EL (cell line): ENCODE measurements at places on chromosomes 12 and 14.

DNA sequence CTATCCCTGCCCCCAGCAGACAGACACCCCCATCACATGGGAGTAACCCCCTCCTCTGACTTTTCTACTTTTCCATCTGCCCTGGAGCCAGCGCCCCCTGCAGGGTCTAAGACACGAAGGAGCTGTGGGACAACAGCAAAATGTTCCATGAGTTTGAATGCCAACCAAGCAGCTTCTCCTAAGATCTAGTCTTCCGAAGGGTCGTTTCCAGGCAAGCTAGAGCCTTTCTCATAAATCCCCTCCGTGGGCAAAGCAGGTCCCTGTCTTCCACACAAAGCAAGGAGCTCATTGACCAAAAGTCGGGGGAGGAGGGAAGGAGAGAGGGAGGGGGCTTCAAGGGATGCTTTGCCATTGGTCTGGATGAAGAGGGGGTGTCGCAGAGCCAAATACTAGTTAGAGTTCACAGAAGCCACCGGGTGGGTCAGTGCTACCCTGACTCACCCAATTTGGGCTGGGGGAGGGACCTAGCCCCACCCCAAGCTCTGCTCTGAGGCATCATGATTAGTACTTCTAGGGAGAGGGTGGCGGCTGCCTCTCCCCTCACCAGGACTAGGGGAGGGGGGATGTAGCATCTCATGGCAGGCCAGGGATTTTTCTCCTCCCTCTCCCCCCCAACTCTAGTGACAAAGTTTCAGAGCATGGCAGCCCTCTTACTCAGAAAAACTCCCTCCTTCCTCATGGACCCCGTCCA is 1.6 kb downstream of the MSI1 start:
- peak; percentile 18 for DNase-seq

DNA sequence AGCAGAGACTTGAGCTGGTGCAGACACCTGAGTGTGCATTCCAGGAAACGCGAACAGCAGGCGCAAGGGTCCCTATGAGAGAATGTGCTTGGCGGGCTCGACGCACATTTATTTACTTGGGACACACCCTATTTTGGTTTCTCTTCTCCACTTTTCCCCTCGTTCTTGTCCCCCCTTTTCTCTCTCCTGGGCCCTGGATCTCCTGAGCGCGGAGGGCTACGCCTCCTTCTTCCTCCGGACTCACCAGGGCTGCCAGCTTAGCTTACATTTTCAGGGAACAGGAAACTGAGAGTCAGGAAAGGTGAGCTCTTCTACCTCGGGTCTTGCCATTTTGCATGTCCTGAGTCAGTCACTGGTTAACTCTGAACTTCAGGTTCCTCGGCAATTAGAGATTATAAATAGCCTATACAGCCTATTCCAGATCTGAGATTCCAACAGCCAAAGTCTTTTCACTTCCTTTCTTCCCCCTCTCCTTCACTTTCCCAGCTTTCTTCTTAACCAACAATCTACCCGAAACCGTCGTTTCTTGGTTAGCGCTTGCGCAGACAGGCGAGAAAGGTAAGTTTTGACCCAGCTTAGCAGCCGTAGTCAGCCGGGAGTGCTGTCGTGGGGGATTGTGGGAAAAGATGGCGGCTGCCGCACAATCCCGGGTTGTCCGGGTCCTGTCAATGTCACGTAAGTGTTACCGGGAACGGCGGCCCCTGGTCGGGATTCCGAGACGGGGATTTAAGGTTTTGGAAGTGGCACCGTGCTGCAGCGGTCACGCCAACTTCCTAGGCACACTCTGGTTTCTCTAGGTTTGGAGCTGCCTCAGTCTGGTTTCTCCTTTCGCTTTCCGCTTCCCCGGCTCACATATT is at the start of the genes AKAP3 and NDUFA9:
Gene AKAP3, minus strand, starts transcription at position 551 of the 857 bp plus-strand sequence. CDS start 10,855 bp downstream, outside the sequence.
Gene NDUFA9, plus strand, starts transcription at position 614 of the 857 bp plus-strand sequence. Its CDS starts 13 bp downstream, at position 627.
- DNase-seq, result peak; percentile 82

DNA sequence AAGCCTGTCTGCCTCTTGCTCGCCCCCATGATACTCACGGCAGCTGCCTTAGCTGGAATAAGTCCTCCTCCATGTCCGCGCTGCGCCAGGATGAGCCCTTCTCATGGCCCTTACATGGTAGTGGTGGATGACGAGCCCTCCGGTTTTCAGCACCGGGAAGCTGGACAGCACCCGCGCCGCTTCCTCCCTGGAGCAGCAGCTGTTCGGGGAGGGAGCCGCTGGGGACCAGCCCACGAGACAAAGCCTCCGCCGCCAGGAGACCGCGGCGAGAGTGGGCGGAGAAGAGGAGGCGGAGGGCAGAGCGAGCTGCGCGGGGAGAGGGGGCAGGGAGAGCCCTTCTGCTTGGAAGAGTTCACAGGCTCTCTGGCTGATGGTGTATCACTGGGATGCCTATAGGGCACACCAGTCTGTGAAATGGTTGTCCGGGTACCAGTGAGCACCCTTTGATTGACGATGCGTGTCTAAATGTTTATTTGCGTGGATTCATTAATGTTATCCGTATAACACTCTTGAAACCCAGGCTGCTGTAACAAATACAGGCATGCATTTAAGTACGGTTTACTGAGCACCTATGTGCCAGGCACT is at the start of gene SVOP:
Gene SVOP, minus strand, starts transcription at position 273 of the 585 bp plus-strand sequence. Its CDS starts 200 bp downstream, at position 73.
- peak; percentile 70 for DNase-seq

- DNase-seq, result no peak
Observed at GRCh38 chr14:53228966-53229365, 75.8 kb upstream of the DDHD1 start.

DNA sequence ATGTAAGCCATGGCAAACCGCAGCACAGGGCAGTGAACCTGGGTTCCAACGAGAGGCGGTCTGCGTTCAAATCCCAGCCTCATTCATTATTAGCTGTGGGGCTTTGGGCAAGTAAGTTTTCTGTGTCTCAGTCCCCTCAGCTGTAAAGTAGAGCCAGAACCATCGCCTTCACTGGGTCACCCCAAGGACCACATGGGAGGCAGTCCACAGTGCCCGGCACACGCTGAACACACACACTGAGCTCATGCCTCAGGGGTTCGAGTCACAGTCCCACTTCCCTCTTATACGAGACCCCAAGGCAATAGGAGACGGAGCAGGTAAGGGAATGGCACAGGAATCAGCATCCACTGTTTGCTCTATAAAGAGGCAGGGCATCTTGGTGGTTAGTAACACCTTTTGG is 19.1 kb downstream of the LRTM2 start:
- no peak for DNase-seq

- DNase-seq, result no peak
Observed at GRCh38 chr12:103973909-103974308, 8.2 kb downstream of the TDG start.

DNA sequence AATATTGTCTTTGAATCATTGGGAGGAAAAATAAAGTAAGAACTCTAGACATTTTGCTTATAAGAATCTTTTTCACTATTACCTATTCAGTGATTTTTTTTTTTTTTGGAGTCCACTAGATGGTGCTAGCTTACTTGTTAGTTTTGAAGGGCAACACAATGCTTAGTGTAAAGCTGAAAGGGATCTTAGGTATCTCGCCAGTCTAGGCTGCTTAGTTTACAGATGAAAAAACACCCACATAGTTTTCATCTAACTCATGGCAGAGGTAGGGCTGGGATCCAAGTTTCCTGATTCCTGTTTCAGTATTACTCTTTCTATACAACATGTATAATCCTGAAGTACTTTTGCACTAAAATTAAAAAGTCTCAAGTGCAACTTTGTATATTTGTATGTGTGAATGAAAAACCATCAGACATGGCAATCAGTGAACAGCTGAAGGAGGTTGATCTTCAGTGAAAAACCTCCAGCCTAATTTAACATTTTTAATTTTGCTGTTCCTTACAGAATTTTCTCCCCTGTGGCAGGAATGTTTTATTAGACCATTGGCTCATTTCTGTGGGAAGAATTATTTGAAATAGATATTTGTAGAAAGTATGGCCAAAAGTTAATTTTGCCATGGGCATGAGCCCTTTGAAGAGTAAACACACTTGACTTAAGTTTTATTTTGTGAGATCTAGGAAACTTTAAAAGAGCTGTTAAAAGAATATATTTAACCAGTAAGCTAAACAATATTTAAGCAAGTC is 40.7 kb downstream of the LRRIQ1 start:
- peak; percentile 61 for DNase-seq

- no peak for DNase-seq
Observed at GRCh38 chr14:84445486-84445885, 1084.5 kb upstream of the FLRT2 start.

DNA sequence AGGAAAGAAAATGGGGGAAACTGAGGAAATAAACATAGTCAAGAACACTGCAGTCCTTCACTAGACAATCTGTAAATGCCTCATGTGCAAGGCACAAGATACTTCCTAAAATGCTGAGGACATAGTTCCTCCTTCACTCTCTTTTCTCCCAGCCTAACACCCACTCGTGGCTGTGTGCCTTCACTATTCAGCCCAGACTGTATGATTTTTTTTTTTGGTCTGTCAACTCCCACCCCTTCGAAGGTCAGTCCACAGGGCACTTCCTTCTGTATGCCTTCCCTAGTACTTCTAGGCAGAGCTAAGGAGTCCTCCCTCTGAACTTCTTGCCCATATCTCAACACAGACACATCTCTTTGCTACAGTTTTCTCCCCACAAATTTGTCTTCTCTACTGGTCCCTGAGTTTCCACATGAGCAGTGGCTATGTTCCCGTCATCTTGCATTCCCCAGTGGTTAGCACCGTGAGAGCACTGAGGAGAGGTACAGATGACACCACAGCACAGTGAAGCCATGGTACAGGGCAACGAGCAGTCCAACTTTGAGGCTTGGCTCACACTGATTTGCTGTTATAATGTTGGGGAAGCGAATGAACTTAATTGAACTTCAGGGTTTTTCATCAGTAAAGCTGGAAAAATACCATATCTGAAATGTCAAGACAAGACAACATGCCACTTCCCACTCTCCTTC is 24.1 kb upstream of the SYCP3 start:
- DNase-seq, result no peak

- no peak for DNase-seq
Observed at GRCh38 chr12:80717856-80718255, 1.1 kb downstream of the MYF5 start.

- peak; percentile 93 for DNase-seq
Observed at GRCh38 chr12:95102916-95103671, 29.7 kb upstream of the NR2C1 start.

GRCh38 chr12:90999527-90999926 is 5.2 kb downstream of the EPYC start:
- no peak for DNase-seq

DNA sequence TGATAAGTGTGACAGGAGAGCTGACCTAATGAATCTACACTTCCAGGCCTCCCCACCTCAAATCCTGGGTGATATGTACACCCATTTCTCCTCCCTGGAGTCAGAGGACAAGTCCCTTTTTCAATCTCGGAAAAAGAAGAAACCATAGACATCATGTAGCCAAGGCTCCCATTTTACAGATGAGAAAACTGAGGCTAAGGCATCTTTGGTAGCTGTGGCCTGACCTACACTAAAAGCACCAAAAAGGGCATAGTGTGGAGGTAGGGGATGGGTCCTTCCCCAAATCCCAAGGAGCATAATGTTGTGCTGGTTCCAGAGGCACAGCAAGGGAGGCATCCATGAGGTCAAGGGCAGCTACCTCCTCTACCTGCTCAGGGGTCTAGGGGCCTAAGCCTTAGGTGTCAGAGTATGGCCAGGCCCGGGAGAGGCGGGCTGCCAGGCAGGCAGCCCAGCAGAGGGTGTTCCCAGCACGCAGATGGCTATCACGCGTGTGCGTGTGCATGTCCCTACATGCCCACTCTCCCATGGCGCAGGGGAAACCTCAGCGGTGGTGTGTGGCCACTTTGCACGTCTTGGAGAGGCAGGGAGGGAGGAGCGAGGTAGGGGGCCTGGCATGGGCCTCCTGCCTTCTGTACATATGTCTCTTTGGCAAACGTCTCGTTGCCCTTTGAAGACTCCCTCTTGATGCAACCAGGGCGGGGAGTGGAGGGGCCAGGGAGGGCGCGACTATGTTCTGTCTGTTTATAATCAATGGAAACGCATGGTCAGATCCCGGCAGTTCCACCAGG is 2.5 kb downstream of the PGF start:
- no peak for DNase-seq

DNA sequence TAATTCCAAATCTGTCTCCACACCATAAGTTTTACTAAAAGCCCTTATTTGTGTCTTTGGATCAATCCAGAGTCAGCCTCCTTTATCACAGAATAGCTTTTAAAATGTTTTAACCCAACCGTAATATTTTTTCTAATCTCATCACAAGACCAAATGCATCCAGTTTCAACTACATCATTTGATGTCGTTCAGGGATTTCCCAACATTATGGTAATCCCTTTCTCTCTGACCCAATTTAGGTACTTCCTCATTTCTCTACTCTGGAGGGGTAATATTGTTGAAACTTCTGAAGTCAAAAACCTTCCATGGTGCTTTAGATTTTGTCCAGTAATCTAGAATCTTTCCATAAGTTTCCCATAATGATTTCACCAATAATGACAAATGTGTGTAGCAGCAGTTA is 596.8 kb downstream of the SOX5 start:
- DNase-seq, result no peak

DNA sequence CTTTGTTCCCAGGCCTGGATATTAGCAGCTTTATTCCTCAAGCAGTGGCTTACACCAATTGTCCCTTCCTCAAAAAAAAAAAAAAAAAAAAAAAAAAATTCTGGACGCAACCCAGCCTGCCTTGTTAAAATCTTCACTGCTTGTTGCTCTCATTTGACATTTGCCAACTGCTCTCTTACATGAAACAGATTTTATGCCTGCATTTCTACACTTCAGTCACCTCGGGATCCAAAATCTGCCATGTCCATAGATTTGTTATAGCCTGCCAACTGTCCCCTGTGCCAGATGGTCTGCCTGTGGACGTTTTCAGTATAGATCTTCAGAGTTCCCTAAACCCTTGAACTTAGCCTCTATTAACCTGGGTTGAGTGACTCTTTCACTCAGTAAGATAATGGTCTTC is 651.5 kb downstream of the FSCB start:
- no peak for DNase-seq

GRCh38 chr12:122862872-122863701 is 27.8 kb downstream of the HIP1R start:
- no peak for DNase-seq

DNA sequence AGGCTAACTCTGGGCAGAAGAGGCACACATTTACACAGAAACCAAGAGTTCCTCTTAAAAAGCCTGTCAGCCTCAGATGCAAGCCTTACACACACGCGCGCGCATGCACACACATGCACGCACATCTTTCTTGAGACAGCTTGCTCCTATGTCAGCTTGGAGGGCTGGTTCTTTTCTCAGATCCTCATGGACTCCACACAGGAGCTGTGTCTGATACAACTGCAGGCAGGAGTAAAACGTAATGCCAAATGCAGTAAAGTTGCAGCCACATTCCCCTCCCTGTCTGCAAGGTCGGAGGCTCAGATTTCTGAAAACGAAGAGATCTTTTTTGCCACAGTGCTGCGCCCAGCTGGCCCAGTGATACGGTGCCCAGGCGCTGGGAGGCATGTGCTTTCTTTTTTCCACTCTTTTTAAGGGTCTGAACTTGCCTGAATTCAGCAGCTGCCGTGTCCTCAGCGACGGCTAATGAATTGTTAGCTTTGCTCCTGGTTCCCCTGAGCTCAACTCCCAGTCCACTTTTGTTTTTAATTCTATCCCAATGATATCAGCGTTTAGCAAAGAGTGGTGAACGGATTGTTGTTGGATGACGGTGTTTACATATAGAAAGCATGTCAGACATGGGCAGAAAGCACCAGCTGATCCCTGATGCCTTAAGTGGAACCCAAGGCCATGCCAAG is 72.9 kb upstream of the FOXN3 start:
- peak; percentile 23 for DNase-seq

- peak; percentile 47 for DNase-seq
Observed at GRCh38 chr12:109714141-109714912, 702 bp downstream of the FAM222A start.
